ELR (cell line): ENCODE measurements at places on chromosomes 2 and 18.

GRCh38 chr2:241874277-241874925 lies 4.9 kb downstream of the RTP5 start:
- DNase-seq: no peak

DNA sequence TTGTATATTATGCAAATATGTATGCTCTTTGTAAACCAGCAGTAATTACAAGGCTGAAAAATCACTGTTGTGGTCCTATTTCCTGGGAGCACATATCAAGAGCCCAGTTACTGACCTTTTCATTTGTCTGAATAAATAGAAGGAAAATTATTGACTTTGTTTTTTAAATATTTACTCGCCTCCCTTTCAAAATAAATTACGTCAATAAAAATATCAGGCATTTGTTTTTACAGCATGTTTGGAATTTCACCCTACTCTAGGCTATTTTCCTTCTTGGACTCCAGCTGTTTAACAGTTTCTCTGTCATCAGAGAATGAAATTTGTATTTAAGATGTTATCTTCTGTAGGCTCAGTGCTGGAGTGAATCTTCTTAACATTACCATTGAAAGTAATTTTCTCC lies 59.9 kb upstream of the LRATD1 start:
- no peak for DNase-seq

- peak; percentile 55 for DNase-seq
Observed at GRCh38 chr2:79511320-79511951, 1.4 kb upstream of the CTNNA2 start.

- peak; percentile 23 for DNase-seq
Observed at GRCh38 chr2:160614391-160614790, 120.8 kb upstream of the RBMS1 start.

DNA sequence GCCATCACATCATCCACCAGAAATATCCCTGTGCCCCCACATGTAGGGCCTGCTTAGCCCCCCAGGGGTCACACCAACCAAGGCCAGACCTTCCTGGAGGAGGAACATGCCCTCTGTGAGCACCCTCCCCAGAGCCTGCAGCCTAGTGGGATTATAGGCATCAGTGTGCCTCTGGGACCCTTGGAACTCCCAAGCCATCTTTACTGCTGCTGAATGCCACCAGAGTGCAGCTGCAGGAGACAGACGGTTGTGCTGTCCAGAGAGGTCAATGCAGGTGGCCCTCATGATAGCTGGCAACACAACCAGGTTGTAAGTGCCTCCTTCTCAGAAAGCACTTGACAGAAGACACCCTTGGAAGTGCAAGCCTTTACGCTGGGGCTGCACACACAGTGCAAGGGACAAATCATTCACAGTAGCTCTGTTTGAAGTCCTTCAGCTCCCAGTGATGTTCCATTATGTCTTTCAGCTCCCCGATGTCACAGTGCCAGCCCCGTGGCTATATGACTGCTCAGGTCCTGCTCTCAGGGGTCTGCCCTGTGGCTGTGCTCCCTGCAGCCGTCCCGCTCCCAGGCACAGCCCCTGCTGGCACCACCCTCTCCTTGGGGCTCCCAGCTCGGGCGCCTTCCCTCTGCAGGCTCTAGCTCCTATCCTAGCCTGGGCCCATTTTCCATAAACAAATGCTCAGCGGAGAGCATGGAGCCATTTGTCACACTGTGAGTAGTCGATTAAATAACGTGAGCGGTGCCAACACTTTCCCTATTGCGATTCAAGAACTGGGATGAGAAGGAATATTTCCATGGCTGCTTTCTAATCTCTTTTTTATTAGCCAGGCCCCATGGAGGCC lies 65.1 kb downstream of the EDAR start:
- no peak for DNase-seq

DNA sequence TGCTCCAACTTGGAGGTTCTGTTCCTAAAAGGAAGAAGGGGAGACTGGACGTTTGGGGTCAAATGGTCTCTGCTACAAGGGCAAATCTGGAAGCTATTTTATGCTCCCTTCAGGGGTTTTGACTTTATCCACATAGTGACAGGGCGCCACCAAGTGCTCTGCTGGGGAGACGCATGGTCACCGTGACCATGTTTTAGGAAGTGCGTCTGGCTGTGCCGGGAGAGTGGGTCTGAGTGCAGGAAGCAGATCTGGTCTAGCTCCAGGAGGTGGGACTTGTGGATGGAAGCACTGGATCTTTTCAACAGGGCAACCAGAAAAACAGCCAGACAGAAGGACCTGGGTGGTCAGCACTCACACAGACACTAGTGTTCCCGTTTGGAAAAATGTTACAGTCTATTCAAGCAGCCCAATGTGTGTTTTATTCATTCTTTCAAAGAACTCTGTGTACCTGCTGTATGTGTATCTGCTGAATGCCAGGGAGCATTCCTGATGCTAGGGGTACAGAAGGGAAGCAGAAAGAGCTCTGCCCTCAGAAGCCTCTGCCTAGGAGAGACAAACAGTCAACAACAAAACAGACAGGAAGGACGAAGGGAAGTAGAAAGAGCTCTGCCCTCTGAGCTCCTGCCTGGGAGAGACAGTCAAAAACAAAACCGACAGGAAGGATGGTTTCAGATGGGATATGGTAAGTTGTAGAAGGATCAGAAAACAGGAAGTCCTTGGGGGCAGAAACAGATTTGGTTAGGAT lies 14.3 kb downstream of the IMPA2 start:
- peak; percentile 76 for DNase-seq

- peak; percentile 99 for DNase-seq
Observed at GRCh38 chr2:12106440-12107080, 360.1 kb downstream of the LPIN1 start.

DNA sequence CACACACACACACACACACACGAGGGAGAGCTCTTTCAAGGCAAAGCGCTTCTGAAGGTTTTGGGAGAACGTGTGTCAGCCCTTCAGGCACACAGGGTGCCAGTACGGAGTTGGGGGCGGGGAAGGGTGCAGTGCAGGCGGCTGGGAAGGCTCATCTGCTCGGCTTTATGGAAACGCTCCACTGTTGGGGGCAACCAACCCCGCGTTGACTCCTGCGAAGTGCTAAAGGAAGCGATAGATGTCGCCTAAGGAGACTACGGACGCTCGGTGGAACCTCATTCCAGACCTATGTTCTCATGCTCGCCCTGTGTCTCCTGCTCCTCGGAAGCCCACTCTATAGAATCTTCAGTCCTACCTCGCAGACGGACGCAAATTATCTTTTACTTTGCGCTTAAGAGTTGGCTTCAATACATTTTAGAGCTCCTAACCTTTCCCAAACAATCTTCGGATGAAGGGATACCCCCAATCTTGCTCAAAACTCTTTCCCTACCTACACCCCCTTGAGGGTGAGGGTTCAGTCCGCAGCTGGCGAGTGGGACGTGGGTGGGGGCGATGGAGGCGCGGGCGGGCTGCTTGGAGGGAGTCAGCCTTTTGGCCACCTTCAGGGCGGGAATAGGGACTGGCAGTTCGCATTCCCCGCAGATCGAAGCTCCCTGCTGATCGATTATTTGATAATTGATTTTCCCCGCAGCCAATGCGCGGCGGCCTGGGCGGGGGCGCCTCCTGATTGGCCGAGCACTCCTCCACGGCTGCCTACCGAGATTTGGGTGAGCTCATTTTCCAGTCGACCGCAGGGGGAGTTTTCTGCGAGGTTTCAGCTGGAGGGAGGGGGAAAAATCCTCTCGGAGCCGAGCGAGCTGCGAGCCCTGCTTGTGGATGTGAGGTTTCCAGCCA lies 1.9 kb upstream of the MEIS1 start:
- DNase-seq: peak; percentile 97

- no peak for DNase-seq
Observed at GRCh38 chr2:76501641-76502040, 790.9 kb upstream of the GCFC2 start.

DNA sequence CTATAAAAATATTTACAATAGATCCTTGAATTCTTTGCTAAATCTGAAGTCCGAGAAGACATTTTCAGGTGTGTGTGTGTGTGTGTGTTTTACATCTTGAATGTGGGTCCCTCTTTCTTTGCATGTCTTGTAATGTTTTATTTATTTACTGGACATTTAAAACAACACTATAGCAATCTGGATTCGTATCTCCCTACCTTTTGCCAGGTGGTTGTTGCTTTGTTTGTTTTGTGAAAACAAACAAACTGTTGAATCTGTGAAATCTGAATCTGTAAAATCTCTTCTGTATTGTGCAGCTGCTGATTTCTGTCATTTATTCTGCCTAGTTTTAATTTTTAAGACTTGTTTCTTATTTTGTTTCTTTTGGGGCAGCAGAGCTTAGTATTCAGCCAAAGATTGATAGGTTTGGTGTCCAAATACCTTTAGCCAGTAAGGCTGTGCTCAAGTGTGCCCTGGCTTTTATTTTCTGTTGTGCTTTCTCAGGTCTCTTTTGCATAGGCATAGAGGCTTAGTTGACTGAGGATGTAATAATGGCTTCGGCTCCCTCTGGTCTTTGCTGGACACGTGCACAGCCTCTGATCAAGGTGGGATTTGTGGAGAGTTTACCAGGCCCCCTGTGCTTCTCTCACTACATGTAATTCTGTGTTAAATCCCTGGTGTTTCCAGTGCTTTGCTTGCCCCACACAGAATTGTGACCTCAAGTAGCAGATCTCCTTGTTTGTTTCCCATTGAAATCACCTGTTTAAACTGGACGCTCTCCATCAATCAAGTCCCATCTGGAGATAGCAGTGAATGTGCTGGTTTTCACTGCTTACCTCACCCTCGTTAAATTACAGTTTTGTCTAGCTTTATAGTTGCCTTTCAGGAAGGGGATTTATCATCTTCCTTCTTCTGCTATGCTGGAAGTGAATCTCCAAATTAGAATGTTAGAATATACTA lies 71.1 kb downstream of the BIRC6 start:
- no peak for DNase-seq

GRCh38 chr2:46985512-46985911 lies 69.9 kb upstream of the MCFD2 start:
- peak; percentile 67 for DNase-seq

DNA sequence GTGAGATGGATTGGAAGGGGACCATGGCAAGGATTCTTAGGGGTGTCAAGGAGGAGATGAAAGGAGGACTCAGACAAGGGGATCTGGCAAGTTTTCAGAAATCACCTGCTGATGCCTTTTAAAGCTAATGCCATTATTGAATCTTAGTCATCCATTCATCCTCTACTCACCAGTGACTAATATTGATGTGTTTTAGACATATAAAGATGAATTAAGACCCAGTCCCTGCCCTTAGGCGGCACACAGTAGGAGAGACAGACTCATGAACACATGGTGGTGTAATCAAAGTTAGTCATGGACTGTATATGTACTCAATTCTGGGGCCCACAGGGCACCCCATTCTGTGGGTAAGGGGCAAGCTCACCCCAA lies 56.5 kb upstream of the ATL2 start:
- DNase-seq: peak; percentile 81

DNA sequence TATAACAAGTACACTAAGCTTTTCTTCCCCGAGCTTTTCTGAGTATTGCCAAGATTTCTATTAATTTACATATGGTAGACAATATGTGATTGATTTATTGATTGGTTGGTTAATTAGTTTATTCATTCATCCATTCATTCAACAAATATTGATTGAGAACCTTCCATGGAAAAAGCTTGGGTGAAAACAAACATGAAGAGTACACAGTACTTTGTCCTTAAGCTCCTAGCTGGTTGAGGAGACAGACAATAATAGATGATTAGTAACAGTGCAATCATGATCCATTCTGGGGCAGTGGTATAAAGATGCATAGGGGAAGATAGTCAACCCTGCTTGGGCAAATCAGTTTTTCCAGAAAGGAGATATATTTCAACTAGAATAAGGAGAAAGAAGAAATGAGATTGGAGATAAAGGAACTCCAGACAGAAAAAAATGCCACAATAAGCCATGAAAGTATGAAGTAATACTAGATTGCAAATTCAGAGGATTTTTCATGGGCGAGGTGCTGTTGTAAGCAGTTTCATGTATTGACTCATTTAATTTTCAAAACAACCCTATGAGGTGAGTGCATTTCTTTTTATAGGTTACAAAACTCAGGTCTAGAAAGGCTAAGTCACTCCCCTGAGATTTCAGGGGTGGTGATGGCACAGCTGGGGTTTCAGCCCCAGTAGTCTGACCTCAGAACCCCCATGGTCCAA lies 129.5 kb downstream of the RND3 start:
- no peak for DNase-seq

- no peak for DNase-seq
Observed at GRCh38 chr2:149899390-149899789, 311.8 kb upstream of the MMADHC start.

DNA sequence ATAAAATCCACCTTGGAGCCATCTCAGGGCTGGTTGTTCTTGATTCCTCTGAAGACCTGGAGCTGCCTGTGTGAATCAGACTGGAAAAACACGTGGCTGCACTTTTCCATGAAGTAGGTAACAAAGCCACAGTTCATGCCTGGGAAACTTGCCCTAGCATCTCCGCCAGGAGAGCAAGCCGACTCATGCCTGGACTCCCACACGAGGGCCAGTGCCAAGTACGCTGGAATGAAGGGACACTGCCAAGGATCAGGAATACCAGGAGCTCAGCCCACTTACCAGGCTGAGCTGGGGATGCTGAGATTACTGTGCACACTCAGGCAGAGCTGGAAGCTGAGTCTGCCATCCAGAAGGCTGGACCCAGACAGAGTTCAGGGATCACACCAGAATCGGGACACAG lies 10.9 kb upstream of the FHL2 start:
- DNase-seq: no peak

DNA sequence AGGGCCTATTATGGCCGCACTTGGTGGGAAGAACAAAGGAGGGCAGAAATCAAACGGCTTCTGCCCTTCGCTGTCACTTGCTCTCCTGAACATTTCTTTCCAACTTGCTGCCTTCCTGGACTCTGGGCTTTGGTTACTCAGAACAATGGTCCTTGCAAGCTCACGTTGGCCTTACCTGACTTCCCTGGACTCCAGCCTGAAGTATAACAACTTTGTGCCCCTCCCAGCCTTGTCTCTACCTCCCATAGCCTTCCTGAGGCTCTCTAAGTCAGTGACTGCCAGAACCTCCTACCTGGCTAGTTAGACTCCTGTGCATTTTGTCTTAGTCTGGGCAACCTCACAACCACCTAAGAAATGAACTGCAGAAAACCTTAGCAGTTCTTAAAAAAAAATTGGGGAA lies 30.2 kb upstream of the ITPRID2 start:
- DNase-seq: no peak

- DNase-seq: peak; percentile 69
Observed at GRCh38 chr18:35376742-35377695, at the start of gene ZNF396. TSS of gene ZNF396 (minus strand) at chr18:35377337. CDS start at chr18:35374292, 3,045 bp downstream.

DNA sequence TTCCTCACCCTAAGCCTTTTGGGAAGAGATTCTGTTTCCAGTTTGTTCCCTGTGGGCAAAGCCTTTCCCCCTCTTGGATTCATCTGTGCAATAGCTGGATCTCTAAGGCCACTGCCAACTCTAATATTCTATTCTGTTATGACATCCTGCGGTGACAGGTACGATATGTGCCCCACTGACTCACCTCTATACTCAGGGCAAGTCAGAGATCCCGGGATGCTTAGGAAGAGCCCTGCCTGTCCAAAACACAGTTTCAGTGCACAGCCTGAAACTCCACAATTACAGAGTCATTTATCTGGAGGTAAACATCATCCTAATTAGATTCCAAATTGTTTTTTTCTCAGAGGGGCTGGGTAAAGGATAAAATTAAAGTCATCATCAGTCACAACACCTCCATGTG lies 190.2 kb downstream of the TFCP2L1 start:
- no peak for DNase-seq

- DNase-seq: peak; percentile 51
Observed at GRCh38 chr2:14960686-14961324, 328.3 kb downstream of the LRATD1 start.
